ENCODE measurements at places on chromosomes 2 and 18.

GRCh38 chr18:2848247-2849246, 1.7 kb downstream of the EMILIN2 start:
- DNase-seq = peak; percentile 70

DNA sequence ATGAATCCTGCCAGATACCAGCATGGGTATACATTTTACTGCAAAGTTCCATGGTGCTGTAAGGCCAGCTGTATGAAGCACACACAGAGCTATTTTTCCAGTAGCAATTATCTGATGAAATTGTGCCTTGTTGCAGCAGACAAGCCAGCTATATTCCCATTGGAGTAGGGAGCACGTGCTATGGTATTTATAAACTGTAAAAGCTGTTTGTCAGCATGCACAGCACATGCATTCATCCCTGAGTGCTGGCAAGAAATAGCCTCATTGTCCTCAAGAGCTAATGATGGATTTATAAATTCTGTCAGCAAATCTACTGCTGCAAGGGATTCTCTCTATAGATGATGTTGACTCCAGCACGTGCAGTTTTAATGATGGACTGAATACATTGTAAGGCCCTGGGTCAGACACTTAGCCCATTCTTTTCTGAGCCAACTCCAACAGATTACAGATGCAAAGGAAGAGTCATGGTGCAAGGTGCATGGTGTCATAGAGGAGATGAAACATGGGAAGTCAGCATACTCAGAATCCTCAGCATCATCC, 61.7 kb downstream of the KCNS3 start:
- DNase-seq = no peak

DNA sequence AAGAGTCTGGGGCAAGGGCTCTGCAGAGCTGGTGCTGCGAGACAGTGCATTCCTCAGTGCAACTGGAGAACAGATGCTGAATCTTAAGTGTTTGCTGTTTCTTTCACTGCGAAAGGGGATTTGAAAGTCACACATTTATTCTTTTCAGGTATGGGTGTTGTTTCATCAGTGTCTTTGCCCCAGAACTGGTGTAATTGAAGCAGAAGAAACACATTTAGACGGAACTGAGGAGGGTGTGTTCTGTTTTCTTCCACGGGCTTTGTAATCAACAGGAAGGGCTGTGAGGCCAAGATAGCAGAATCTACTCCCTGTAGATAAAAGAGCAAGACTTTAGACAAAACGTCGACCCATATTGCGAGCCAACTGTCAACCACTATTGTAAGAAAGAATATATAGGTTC, 151.9 kb downstream of the EPHA4 start:
- DNase-seq = peak; percentile 97

DNA sequence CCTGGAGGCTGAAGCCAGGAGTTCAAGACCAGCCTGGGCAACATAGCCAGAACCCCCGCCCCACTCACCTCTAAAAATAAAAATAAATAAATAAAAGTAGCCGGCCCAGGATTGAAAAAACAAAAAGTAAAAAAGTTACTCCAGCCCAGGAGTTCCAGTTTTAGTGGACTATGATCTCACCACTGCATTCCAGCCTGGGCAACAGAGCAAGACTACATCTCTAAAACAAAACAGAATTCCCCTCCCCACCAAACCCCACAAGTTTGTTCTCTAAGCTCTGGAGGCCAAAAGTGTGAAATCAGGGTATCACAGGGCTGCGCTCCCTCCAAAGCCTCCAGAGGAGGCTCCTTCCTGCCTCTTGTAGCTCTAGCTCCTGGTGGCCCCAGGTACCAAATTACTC, 1.7 kb downstream of the D2HGDH start:
- no peak for DNase-seq

DNA sequence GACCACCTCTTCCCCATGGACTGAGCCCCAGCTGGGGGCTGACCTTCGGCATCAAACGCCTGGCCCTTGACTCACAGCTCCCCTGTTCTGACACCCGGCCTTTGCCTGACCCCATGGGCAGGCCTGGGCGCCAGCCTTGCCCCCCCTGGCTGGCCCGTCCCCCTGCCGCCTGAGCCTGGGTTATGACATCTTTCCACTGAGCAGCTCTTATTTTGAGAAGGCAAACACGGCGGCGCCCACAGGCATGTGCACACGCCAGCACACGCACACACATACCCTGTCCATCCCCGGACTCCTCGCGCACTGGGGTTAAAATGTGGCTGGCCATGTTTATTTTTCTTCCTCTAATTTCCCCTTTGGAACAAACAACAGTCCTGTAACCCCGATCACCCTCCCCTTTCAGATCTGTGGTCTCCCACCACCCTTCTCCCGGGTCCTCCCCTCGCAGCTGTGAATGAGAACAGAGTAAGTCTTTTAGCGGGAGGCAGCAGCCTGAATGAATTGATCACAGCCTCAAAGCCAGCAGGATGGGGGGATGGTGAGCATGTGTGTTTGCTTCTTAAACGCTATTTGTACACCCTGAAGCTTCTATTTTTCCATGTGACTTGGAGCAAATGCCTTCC, 11.8 kb upstream of the ATOH8 start:
- DNase-seq = no peak

DNA sequence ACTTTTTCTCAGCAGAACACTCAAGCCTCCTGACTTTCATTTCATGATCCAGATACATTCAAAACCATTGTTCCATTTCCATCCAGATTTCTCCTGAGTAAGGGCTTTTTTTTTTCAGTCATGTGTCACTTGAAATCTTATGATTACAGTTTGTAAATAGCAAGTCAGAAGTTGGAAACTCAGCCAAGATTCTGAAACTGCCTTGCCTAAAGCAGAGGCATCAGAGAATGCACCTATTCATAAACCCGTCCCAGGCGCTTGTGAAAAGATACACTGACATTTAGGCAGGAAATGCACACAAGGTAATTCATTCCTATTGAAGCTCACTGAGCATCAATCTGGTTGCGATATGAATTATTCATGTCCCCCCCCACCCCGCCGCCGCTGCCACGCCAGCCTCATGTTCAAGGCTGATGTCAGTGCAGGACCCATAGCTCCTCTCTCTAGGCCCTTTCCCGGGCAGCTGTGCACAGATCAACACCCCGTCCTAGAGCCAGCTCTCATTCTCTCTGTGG, 30.4 kb upstream of the MGAT4A start:
- DNase-seq = no peak

Measured in hematopoietic multipotent progenitor cell treated with erythropoietin and hydrocortisone succinate and interleukin-3 and kit ligand, for 8 days (in vitro differentiated cells).